Pons (tissue), 1 donor: ENCODE measurements at places on chromosomes 3 and 15.

- DNase-seq, result peak; percentile 83
These were observed 2.6 kb upstream of the ZSCAN2 start for GRCh38 chr15:84598250-84598649.

GRCh38 chr3:54173371-54173770 lies 51.0 kb downstream of the CACNA2D3 start:
- DNase-seq, result no peak

DNA sequence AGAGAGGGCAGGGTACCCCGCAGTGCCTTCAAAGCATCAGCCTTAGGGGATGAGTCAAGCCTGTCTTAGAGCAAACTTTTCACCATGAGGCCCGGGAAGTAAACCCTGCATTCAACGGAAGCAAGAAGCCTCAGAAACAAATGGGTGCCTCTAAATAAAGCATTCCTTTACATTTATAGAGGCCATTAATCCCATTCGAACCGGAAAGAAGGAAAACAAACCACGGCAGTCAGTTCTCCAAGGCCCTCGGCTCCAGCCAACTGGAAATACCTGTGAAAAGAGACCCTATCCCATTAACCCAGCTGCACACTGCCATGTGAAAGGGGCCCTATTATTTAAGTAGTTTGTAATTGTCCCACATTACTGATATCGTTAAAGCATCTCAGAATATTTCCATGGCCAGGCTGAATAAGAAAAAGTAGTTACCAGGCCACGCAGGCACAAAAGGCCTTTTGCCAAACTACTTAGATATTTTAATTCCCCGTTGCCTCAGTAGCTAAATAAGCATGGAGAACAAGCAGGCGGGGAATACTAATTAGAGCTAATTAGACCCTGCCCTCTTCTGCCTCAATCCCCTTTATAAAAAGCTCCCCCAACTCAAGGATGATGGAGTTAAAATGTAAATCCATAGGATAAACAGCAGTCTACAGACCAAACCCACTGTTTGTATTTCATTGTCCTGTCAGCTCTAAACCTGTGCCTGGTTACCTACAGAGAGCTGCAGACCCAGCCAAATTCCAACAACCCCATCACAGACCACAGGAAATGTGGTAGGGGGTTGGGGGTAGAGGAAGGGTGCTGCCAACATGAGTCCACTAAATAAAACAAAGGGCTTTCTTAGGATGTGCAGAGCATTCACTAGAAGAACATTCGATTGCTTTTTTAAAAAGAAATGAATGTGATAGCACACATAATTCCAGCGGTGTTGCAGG lies 4.1 kb downstream of the ITGB5 start:
- DNase-seq, result no peak

DNA sequence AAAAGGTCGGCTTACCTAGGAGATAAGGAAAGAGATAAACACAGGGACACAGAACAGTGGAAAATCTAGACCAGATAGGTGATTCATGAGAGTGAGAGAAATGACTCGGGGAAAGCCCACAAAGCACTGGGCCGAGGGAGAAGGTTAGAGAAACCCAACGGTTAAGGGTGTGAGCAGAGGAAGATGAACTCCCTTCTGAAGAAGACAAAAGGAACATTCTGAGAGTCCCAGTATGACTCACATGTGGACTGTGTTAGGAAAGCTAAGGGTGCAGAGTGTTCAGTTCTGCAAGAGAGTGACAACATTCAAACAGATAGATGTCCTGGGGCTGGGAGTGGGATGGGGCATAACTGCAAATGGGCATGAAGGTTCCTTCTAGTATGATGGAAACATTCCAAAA lies 83.0 kb downstream of the CNTN3 start:
- no peak for DNase-seq

DNA sequence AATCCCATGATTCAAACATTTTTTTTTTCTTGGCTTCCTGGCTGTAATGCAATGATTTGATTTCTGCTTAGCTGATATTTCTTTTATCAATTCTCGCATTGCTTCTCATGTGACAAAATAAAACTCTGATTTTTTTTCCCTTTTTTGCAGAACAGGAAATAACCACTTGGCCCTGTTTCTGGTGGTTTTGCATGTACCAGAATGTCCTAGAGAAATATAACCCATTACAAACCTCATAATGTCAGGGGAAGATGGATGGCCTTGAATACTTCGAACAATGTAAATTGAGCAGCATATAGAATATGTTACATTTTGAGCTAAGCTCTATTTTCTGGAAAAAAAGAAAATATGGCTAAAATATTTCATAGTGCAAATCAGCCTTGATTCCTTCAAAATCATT lies 275.6 kb downstream of the RAP2B start:
- DNase-seq, result no peak

DNA sequence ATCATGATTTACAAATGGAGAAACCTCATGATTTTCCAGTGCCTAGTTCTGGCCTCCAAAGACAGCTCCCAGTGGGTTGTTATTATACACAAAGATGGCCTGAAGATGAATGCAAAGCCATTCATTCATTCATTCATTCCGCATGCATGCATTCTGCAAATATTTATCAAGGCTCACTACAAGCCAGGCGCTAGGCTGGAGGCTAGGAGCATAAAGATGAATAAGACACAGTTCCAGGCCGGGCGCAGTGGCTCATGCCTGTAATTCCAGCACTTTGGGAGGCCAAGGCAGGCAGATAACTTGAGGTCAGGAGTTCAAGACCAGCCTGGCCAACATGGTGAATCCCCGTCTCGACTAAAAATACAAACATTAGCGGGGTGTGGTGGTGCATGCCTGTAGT lies 2.4 kb upstream of the PSMD2 start:
- no peak for DNase-seq

GRCh38 chr3:8282541-8283165 lies 219.0 kb upstream of the LMCD1 start:
- no peak for DNase-seq

- peak; percentile 81 for DNase-seq
These were observed 197.2 kb downstream of the VGLL3 start for GRCh38 chr3:86793786-86794185.

GRCh38 chr15:27646531-27646930 lies 452.6 kb downstream of the OCA2 start:
- no peak for DNase-seq
